IPS DF 6.9 (cell line): ENCODE measurements at places on chromosomes 6 and 20.

GRCh38 chr6:157597461-157598312 lies 216.7 kb downstream of the ZDHHC14 start:
- H3K4me3 ChIP-seq: no peak overlapping the region
- 0 out of 2 replicates have a peak, but pooled peaks cover 2% of the 10 kb centered on the region for H3K4me1 ChIP-seq
- peak; percentile 27 for DNase-seq

- DNase-seq: no peak
- no peaks in the 10 kb centered on the region for H3K36me3 ChIP-seq
- no peaks in the 10 kb centered on the region for H3K27me3 ChIP-seq
- H3K4me3 ChIP-seq: no peak overlapping the region
- H3K4me1 ChIP-seq: no peaks in the 10 kb centered on the region; the same call in 1 of the 2 replicates
Measured at GRCh38 chr6:15549371-15549770, 113.5 kb downstream of the DTNBP1 start.

DNA sequence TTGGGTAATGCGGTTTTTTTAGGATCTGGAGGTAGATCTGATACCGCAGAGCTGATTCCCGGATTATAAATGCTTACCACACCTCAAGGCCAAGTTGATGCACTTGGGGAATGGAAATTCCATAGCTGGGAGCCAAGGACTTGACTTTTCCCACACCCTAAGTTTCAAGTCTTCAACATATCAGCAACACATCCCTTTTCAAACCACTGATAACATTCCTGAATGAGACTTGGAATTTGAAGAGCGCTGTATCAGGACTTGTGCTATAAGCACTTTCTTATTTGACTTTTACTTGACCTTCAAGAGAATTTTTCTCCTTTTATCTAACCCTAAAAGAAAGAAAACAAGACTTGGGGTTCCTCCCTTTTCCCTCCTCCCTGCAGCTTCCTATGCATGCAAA lies 90.6 kb upstream of the NAA20 start:
- H3K27me3 ChIP-seq: no peaks in the 10 kb centered on the region
- H3K4me3 ChIP-seq: no peak overlapping the region
- H3K36me3 ChIP-seq: no peaks in the 10 kb centered on the region
- no peak for DNase-seq
- no peaks in the 10 kb centered on the region for H3K4me1 ChIP-seq

GRCh38 chr20:10463622-10464021 lies 28.5 kb downstream of the SLX4IP start:
- no peak overlapping the region for H3K27ac ChIP-seq
- H3K27me3 ChIP-seq: no peaks in the 10 kb centered on the region
- no peak overlapping the region for H3K4me3 ChIP-seq
- no peak for DNase-seq
- H3K36me3 ChIP-seq: no peaks in the 10 kb centered on the region; the same call in 1 of the 2 replicates
- H3K4me1 ChIP-seq: no peaks in the 10 kb centered on the region

DNA sequence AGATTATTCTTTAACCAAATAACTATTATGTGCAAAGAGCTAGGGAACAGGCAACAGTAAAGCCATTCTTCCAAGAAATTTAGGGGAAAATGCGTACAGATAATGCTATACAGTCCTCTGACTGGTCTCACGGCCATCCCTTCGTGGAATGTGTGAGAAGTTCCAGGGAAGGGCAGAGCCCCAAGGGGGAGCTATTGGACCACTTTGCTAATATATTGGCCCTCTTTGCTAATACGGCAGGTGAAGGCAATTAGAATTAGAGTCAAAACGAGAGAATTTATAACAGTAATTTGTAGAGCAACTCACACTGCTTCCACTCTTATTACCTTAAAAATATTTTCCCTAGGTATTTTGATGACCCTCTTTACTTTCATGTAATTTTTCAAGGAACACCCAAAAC lies 140.4 kb downstream of the IMPG1 start:
- no peaks in the 10 kb centered on the region; the same call in 1 of the 2 replicates for H3K4me1 ChIP-seq
- H3K36me3 ChIP-seq: no peaks in the 10 kb centered on the region
- no peak overlapping the region for H3K27ac ChIP-seq
- peak; percentile 33 for DNase-seq

GRCh38 chr20:41038878-41039404 lies 10.3 kb downstream of the TOP1 start:
- H3K36me3 ChIP-seq: no peaks in the 10 kb centered on the region
- peaks cover 2% of the 10 kb centered on the region; the same call in 1 of the 2 replicates for H3K27me3 ChIP-seq
- H3K4me3 ChIP-seq: no peak overlapping the region

DNA sequence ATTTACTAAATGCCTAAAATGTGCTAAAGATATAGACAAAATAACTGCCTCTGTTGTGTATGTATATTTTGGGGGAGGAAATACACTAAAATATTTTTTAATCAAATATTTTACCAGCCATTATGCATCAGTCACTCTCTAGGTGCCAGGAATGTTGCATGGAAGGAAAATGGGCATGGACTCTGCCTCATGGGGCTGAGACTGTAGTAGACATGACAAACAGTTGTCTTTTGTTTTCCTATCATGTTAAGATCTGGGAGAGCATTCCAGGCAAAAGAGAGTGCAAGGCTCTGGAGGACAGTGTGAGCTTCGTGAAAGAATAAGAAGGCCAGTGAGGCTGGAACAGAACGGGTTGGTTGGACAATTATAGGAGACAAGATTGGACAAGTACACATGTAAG lies 26.5 kb downstream of the HLA-DOB start:
- no peaks in the 10 kb centered on the region for H3K27me3 ChIP-seq
- H3K36me3 ChIP-seq: no peaks in the 10 kb centered on the region
- H3K4me3 ChIP-seq: no peak overlapping the region
- H3K4me1 ChIP-seq: no peaks in the 10 kb centered on the region
- H3K27ac ChIP-seq: no peak overlapping the region
- no peak for DNase-seq

DNA sequence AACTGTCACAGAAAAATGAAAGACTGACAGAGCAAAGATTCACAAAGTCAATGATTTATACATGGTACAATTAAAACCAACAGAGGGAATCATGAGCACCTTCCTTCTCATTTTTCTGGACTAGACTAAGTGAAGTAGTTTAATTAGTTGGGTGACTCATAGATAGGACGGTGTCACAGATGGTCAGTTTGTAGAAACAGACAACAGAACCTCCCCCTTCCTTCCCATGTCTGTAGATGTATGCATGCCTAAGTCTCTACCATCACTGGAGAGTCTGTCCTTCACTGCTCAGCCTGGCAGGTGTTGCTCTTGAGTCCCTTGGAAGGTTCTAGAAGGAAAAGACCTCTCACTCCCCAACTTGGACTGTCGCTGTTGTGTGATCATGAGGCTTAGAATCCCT lies 75.4 kb upstream of the EEF1E1 start:
- DNase-seq: no peak
- H3K27me3 ChIP-seq: no peaks in the 10 kb centered on the region
- no peak overlapping the region for H3K27ac ChIP-seq
- no peaks in the 10 kb centered on the region for H3K36me3 ChIP-seq
- no peak overlapping the region for H3K4me3 ChIP-seq
- H3K4me1 ChIP-seq: no peaks in the 10 kb centered on the region; the same call in 1 of the 2 replicates

DNA sequence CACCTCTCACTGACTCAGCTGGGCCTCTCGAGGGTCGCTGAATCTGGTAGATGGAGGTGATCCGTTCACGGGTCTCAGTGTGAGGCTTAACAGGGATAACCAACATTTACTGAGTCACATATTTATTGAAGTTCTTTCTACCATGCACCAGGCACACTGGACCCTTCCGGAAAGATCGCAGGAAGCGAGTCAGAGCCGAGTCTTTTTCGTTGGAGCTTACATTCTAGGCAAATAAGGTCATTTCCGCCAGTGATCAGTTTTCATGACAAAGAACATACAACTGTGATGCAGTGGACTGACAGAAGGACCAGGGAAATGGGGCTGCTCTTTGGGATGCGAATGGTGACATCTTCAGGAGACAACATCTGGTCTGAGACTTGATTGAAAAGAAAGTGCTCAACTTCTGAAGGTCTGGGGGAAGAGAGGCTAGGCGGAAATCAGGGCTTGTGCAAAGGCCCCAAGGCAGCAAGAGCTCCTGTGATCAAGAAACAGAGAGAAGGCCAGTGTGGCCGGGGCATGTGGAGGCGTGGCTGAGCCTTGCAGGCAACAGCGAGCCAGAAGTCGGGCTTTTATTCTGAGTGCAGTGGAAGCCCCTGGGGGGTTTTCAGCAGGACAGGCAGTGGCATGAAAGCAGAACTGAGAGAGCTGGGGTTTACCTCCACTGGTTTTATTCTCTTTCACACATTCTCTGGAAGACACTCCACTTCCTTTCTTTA lies 56.7 kb downstream of the APCDD1L start:
- no peaks in the 10 kb centered on the region for H3K4me1 ChIP-seq
- no peak for DNase-seq
- H3K4me3 ChIP-seq: no peak overlapping the region

DNA sequence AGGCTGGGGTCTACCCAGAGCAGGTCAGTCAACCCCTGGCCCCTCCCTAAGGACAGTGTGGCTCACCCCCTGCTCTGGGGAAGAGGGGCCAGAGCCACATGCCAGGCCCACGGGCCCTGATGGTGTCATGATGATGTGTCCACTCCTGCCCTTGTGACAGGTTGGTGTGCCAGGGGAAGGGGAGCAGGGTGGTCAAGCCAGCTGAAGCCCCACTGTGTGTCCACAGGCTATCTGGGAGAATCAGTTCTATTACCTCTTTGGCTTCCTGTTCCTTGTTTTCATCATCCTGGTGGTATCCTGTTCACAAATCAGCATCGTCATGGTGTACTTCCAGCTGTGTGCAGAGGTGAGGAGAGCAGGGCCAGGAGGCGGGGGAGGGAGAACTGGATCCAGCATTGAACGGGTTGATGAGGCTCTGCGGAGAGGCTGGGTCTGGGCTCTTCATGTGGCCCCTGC lies 47.7 kb downstream of the PLAGL2 start:
- no peak overlapping the region for H3K27ac ChIP-seq
- no peaks in the 10 kb centered on the region for H3K4me1 ChIP-seq
- H3K36me3 ChIP-seq: peaks cover 18% of the 10 kb centered on the region; the same call in 1 of the 2 replicates
- no peaks in the 10 kb centered on the region for H3K27me3 ChIP-seq
- H3K4me3 ChIP-seq: no peak overlapping the region

DNA sequence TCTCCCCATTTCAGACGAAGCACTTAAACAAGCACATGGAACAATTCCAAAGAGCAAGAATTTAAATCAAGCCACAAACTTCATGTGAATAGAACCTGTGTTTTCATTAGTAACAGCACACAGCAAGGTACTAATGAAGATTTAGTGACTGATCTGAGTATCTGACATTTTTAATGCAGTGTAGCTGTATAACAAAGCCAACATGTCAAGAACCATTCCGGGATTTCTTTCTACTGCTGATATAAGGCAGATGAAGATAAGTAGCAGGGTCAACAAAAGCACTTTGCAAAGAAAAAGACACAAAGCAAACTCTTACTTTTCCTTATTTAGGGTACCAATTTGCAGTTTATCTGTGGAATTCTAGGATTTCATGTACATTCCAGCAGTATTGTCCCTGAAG lies 11.3 kb downstream of the SLC17A5 start:
- no peak for DNase-seq
- H3K27me3 ChIP-seq: no peaks in the 10 kb centered on the region
- no peaks in the 10 kb centered on the region for H3K36me3 ChIP-seq
- H3K4me3 ChIP-seq: no peak overlapping the region
- H3K27ac ChIP-seq: no peak overlapping the region
- no peaks in the 10 kb centered on the region for H3K4me1 ChIP-seq

DNA sequence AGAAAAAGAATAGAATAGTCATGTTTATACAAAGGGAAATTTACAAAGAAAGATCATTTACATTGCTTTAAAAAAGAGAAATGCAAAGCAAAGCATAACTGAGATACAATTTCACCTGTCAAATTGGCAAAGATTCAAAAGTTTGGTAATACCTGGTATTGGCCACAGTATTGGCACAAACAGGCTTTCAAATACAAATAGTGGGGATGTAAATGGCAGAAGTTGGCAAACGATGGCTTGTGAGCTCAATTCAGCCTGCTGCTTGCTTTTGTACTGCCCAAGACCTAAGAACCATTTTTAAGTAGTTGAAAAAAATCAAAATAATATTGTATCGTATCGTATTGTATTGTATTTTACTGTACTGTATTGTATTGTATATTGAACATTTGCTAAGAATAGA lies 194.5 kb upstream of the JAG1 start:
- no peaks in the 10 kb centered on the region for H3K27me3 ChIP-seq
- H3K27ac ChIP-seq: no peak overlapping the region
- H3K4me1 ChIP-seq: peaks cover 2% of the 10 kb centered on the region; the same call in 1 of the 2 replicates
- H3K36me3 ChIP-seq: no peaks in the 10 kb centered on the region
- no peak overlapping the region for H3K4me3 ChIP-seq
- no peak for DNase-seq

- no peak overlapping the region for H3K27ac ChIP-seq
- H3K36me3 ChIP-seq: no peaks in the 10 kb centered on the region
- DNase-seq: peak; percentile 68
Measured at GRCh38 chr20:39049684-39050554, 87.8 kb downstream of the DHX35 start.

DNA sequence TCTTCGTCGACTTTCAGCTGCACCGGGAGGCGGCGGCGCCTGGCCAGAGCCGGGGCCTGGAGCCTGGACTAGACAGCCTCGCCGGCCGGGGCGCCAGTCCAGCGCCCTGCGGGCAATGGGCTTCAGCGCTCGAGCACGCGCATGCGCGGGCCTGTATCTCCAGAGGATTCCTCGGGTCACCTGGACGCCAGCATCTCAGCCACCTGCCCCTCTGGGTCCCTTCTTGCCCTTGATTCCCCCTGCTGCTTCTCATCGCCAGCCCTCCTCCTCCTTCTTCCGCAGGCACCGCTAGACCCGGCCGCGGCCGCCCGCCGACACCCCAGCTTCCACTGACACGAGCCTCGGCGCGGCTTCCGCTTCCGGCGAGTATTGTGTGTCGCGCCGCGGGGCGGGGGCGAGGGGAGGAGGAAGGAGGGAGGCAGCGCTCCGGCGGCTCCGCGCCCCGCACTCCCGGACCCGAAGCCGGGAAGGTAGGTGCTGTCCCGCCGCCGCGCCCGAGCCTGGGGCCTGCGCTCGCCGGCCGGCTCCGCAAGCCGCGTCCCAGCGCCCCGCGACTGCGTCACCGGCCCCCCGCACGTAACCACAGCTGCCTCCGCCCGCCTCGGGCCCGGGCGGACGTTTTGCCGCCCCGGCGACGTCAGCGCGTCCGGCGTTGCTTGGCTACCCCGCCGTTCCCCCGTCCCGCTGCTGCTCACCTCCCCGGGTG lies at the start of gene TRIM39:
Gene TRIM39, plus strand, starts transcription at position 402 of the 706 bp plus-strand sequence. CDS start 2,391 bp downstream, outside the sequence.
- H3K27ac ChIP-seq: no peak within 1 kb of the TSS
- peaks cover 11% of the 10 kb centered on the region; the same call in 1 of the 2 replicates for H3K36me3 ChIP-seq
- no peaks in the 10 kb centered on the region for H3K27me3 ChIP-seq
- DNase-seq: no peak
- peaks cover 4% of the 10 kb centered on the region; the same call in 1 of the 2 replicates for H3K4me1 ChIP-seq

GRCh38 chr6:7440476-7440875 lies 50.9 kb downstream of the RIOK1 start:
- no peak for DNase-seq
- H3K36me3 ChIP-seq: no peaks in the 10 kb centered on the region
- H3K27me3 ChIP-seq: no peaks in the 10 kb centered on the region
- no peak overlapping the region for H3K4me3 ChIP-seq
- no peak overlapping the region for H3K27ac ChIP-seq
- no peaks in the 10 kb centered on the region for H3K4me1 ChIP-seq
